ENCODE measurements at places on chromosomes 13 and 19. TPM values are rescaled to one million over a fixed set of nuclear protein-coding genes. Genes with fewer than 3 reads are reported as not detected.

PLIN5 gene
- total RNA-seq: not detected

AZU1 gene
- total RNA-seq: not detected

ZNF560 gene
- total RNA-seq: under 0.01 TPM

PRX gene
- total RNA-seq: 0.90 TPM

F7 gene
- total RNA-seq: not detected

C1QTNF9B gene
- total RNA-seq: not detected

ZNF540 gene
- total RNA-seq: 0.30 TPM

ATP11A gene
- 7.8 TPM for total RNA-seq

CGB3 gene
- total RNA-seq: not detected

ZFR2 gene
- not detected for total RNA-seq

ZIK1 gene
- 11.3 TPM for total RNA-seq

NALCN gene
- total RNA-seq: 7.1 TPM

COL4A1 gene
- 1,711 TPM for total RNA-seq

WDR62 gene
- 1.1 TPM for total RNA-seq

MYO1F gene
- 0.23 TPM for total RNA-seq

SCN1B gene
- 24.2 TPM for total RNA-seq

LGALS14 gene
- 0.08 TPM for total RNA-seq

All from smooth muscle cell of the coronary artery (primary cell).